ENCODE measurements at places on chromosomes 16 and 17. TPM values are rescaled to one million over a fixed set of nuclear protein-coding genes. Genes with fewer than 3 reads are reported as not detected.

FBXW10 gene
- total RNA-seq: 0.06 TPM

HOXB8 gene
- 6.9 TPM for total RNA-seq

SYT17 gene
- total RNA-seq: 0.83 TPM

MTHFSD gene
- 6.5 TPM for total RNA-seq

RND2 gene
- total RNA-seq: not detected

TSPOAP1 gene
- total RNA-seq: under 0.01 TPM

GDPD1 gene
- 0.57 TPM for total RNA-seq

FOXC2 gene
- total RNA-seq: 5.4 TPM

CPNE7 gene
- total RNA-seq: 3.4 TPM

RBFOX1 gene
- not detected for total RNA-seq

CDC27 gene
- 79.9 TPM for total RNA-seq

CALB2 gene
- total RNA-seq: 11.3 TPM

PRKCB gene
- total RNA-seq: 3.6 TPM

OR3A3 gene
- total RNA-seq: 0.23 TPM

CA5A gene
- not detected for total RNA-seq

KRTAP1-5 gene
- total RNA-seq: not detected

SLC16A11 gene
- total RNA-seq: not detected

NAGS gene
- total RNA-seq: 0.09 TPM

ZNF23 gene
- total RNA-seq: 9.6 TPM

RHBDL3 gene
- total RNA-seq: 0.57 TPM

MNT gene
- total RNA-seq: 1.2 TPM

RPL27 gene
- total RNA-seq: 1,106 TPM

XYLT1 gene
- 6.9 TPM for total RNA-seq

HS3ST6 gene
- not detected for total RNA-seq

SMTNL2 gene
- total RNA-seq: not detected

DGKE gene
- 0.24 TPM for total RNA-seq

KRTAP9-4 gene
- not detected for total RNA-seq

TMEM100 gene
- 0.06 TPM for total RNA-seq

BCAR1 gene
- total RNA-seq: 39.1 TPM

UMOD gene
- total RNA-seq: not detected

AANAT gene
- not detected for total RNA-seq

ZNF785 gene
- total RNA-seq: 2.7 TPM

SNAI3 gene
- not detected for total RNA-seq

TP53TG3B gene
- total RNA-seq: 3.4 TPM

AIPL1 gene
- not detected for total RNA-seq

PIK3R5 gene
- total RNA-seq: not detected

HAS3 gene
- total RNA-seq: 0.09 TPM

EVPLL gene
- not detected for total RNA-seq

ZC3H7A gene
- 15.1 TPM for total RNA-seq

VAT1L gene
- 1.7 TPM for total RNA-seq

HID1 gene
- total RNA-seq: 0.11 TPM

RNF227 gene
- total RNA-seq: 0.54 TPM

CDH13 gene
- total RNA-seq: 36.5 TPM

TRIM65 gene
- 15.6 TPM for total RNA-seq

All from Daoy (cell line).